Inflammatory macrophage treated with lipopolysaccharide for 1 hour (primary cell): ENCODE measurements at places on chromosomes 12 and 14.
A peak's percentile ranks its signal among the peaks of the same experiment; 100 is the strongest.

DNA sequence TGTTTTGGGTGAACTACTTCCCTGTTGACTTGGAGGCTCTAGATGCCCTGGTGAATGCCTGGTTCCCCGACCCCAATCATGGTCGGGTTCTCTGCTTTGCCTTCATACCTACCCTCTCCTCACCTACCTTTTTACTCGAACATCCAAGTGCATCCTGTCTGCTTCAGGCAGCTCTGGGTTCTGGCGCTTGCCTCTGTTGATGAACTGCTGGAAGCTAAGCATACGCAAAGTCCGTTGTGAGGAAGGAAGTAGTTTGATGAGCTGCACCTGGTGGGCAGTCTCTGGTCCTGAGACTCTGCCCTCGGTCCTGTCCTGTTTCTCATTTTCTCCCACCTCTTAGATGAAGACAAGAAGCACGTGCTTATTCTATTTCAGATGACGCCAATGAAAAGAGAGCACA lies 13.6 kb downstream of the KCNH3 start:
- DNase-seq = no peak

GRCh38 chr14:28340816-28341215 lies 425.8 kb upstream of the FOXG1 start:
- DNase-seq = no peak

DNA sequence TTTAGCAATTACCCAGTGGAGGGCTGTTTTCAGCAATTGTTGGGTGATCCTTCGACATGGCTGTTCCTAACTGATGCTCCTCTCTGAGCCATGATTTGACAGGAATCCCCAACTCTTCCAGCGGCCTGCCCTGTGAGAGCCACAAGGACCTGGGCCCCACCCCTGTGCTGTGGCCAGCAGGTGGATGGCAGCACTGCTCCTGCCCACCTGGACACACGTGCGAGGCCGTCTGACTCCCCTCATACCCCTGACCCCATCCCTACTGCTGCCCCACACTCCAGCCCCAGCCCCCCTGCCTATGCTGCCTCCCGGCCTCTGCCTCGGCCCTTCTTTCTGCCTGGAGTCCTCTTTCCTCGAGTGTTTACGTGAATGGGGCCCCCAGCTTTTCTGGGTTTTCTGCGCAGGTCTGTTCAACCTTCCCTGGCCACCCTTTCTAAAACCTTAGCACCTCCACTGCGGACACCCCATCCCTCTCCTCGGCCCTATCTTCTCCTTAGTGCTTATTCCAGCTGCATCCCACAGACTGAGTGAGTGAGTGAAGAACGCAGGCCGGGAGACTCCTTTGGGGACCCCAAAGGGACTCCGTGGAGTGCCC lies 111.4 kb downstream of the DICER1 start:
- no peak for DNase-seq

DNA sequence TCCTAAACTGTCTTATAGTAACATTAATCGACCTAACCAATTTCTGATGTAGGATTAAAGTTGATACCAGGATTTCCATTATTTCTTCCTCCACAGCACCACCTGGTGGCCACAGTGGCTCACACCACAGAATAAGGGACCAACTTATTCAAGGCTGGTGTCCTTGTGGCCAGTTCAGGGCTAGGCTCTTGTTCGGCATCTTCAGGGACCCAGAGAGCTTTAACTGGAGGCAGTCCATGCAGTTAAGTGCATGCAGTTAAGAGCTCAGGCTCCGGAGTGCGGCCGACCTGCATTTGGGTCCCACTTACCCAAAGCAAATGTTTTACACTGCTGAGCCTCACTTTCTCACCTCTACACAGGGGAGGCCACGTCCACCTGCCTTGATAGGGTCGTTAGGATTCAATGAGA lies 42.0 kb upstream of the GPR68 start:
- peak; percentile 45 for DNase-seq

GRCh38 chr12:111823891-111824290 lies 18.1 kb upstream of the MAPKAPK5 start:
- DNase-seq = no peak

GRCh38 chr14:68784226-68784910 lies 8.5 kb downstream of the ZFP36L1 start:
- DNase-seq = no peak
